PC-9 (cell line): ENCODE measurements at places on chromosomes 1 and 21. TPM values are rescaled to one million over a fixed set of nuclear protein-coding genes. Genes with fewer than 3 reads are reported as not detected.
A peak's percentile ranks its signal among the peaks of the same experiment; 100 is the strongest.

DNA sequence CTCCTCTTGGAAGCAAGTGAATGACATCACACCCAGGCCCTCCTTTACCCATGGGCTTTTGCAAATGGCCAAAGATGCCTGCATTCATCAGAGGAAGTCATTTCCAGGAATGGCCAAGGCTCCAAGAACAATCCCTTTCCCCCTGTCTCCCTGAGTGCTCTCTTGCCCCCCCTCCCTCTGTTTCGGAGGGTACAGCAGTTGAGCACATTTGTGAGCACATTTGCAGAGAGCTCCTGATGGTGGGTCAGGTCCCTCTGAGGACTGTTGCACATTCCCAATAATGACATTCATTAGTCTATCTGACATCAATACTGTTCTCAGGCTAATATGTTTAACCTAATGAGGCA, 113.4 kb downstream of the MATN1 start:
- DNase-seq = no peak

The CCDC190 gene
- not detected in 2 replicates for total RNA-seq

The ADAMTSL4 gene
- 67.9 and 76.7 TPM in 2 replicates for total RNA-seq

The ADORA3 gene
- not detected in 2 replicates for total RNA-seq

The OVAAL gene
- not detected in 2 replicates for total RNA-seq

- no peak for DNase-seq
Observed at GRCh38 chr1:59487335-59488031, 190.6 kb downstream of the FGGY start.

The ETV3L gene
- total RNA-seq = not detected in 2 replicates

GRCh38 chr1:152495066-152495675, 15.4 kb upstream of the LCE5A start:
- DNase-seq = peak; percentile 11

The IL23R gene
- total RNA-seq = not detected in 2 replicates

The LHX4 gene
- 0.08 and 0.28 TPM in 2 replicates for total RNA-seq

The SPRR3 gene
- 0.57 TPM in 1 of 2 replicates, not detected in the other for total RNA-seq

The AQP10 gene
- not detected in 2 replicates for total RNA-seq

- DNase-seq = no peak
Observed at GRCh38 chr21:22842875-22843274, 1844.7 kb downstream of the NCAM2 start.

DNA sequence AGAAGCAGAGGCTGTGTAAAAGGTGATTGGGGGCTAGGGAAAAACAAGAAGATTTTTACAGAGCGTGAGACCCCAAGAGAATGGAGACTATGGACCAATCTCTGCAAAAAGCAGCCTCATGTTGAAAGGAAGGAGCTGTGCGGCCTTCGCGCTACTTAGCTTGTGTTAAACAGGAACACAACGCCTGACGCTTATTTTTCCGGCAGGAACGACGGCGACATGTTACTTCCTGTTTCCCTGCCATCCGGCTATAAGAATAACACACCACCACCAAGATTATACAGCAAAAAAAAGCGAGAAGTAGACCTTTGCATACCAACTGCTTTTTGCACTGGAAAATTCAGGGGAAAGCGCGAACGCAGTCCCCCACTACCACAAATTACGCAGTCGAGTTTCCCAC, 272.7 kb downstream of the FAM72C start:
- no peak for DNase-seq

The DENND2C gene
- 0.70 and 1.1 TPM in 2 replicates for total RNA-seq

DNA sequence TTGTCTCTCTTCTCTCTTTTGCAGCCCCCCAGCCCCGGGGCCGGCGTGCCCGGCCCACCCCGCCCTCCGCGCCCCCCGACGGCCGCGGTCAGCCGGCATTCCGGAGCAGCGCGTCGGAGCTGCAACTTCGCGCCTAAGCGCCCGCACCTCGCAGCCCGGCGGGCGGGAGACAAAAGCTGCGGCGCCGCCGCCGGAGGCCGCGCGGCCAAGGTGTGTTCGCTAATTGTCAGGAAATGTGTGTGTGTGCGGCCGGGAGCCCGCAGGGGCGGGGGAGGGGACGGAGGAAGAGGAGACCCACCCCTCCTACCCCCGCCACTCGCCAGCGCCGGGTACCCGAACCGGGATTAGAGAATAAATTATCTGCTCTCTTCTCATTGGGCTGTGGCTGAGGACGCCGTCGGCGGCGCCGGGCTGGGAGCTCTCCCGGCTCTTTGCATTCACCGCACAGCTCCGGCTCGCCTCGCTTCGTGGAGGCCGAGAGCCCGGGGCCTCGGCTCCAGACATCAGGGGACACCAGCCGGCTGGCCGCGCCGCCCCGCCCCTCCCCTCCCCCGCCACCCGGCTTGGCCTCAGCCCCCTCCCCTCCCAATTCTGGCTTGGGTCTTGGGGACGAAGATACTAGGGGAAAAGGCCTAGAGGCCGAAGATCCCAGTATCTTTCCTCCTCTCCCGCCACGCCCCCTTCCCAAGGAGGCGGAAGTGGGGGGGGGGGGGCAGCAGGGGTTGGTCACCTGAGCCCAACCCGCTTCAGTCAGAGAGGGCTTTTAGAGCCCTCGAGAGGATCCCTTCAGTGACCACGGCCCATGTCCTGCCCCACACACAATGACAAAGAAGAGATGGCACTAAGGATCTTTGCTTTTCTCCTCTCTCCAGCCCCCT, 1.3 kb upstream of the BLACAT1 start:
- DNase-seq = no peak

- peak; percentile 77 for DNase-seq
Observed at GRCh38 chr1:18913065-18913835, 10.9 kb upstream of the ALDH4A1 start.

DNA sequence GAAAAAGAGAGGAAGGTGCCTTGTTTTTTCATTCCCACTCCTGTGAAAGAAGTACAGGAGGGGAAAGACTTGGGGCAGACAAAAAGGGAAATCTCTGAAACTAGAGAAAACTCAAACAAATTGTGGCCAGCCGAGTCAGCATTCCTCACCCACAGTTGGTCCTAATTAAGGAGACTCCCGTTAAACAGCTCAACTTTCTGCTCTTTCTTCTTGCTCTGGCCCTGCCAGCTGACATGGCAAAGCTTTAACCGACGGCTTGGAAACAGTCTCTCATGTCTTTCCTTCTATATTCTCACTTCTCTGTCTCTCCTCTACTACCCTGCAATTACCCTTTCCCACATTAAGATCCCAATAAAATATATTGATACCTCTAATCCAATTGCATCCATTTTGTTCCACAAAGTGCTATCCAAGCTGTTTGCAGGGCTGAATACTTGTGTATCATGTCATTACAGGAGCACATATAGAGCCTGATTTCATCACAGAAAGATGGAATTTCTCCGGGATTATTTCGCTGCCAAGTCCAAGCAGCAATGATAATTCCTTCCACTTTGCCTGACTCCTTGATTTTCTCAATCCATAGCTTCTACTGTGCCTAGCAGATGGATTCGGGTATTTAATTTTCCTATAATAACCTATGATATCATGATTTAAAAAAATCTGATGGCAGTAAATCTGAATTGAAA, 65.4 kb upstream of the IPO9 start:
- DNase-seq = no peak

DNA sequence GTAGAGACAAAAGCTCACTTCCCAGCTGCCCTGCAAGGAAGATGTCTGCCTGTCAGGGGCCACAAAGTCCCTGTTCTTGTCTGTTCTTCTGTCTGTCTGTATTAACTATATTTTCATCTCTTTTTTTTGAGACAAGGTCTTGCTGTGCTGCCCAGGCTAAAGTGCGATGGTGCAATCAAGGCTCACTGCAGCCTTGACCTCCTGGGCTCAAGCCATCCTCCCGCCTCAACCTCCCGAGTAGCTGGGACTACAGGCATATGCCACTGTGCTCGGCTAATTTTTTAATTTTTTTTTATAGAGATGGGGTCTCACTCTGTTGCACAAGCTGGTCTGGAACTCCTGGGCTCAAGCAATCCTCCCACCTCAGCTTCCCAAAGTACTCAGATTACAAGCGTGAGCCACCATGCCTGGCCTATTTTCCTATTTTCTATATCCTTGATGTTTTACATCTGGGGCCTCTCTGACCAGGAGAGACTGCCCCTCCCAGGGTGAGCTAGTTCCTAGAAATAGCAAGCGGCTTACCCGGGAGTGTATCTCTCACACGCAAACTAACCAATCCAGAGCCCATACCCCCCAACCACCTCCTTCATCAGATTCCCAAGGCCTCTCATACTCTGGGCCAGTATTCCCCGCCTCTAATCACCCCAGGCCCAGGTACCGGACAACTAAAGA, 5.4 kb upstream of the KLHDC7A start:
- no peak for DNase-seq

DNA sequence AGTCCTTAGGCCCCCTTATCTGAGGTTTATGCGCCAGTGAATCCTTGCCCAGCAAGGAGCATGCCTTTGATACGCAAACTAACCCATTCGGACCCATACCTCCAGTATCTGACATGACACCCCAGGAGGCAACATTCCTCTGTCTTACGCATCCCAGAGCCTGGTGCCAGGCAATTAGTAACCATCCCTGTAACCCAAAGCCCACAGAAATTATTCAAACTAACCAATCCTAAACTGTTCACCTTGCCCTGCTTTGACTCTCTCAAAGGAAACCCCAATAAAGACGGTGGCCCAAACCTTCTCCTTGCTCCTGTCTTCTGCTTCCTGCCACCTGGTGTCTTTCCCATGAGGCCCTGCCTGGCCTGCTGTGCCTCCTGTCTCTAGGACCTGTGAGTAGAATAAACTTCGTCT, 36.4 kb downstream of the ZNF496 start:
- DNase-seq = no peak

DNA sequence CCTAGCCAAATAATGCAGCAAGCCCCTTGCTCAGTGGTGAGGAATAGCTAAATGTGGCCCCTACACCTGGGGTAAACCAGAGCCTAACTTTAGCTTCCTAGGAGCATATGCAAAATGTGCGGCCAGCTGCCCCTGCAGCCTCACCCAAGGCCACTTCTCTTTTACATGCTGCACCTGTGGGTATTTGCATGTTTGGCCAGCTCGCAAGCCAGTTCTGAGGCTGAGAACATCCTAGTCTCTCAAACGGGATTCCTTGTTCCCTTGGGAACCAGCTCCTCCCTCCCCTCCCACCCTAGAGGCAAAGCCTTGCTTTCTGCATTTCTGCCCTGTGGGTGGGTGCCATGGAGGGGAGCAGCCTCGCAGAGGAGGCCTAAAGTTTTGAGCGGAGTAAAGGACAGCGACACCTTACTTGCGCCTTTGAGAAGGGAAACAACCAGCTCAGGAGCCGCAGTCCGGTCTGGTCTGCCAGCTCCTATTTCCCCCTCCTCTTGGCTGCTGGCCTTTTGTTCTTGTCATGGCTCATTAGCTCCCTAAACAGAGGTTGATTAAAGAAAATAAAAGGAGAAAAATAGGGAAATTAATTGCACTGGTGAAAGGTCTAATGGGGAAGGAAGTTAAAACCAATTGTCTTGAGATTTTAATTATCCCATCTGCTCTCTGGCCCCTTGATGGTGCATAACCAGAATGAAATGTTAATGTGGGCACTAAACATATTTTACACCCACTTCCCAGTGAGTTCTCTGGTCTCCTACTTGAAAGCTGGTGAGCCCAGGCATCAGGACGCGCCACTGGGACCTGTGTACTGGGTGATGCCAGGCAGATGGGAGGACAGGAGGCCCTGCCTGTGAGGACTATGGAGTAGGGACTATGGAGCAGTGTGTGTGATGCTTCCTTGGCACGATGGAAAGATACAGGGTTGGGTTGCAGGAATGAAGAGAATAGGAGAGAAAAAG, 68.7 kb downstream of the TEX35 start:
- no peak for DNase-seq

The IL24 gene
- total RNA-seq = not detected in 2 replicates

DNA sequence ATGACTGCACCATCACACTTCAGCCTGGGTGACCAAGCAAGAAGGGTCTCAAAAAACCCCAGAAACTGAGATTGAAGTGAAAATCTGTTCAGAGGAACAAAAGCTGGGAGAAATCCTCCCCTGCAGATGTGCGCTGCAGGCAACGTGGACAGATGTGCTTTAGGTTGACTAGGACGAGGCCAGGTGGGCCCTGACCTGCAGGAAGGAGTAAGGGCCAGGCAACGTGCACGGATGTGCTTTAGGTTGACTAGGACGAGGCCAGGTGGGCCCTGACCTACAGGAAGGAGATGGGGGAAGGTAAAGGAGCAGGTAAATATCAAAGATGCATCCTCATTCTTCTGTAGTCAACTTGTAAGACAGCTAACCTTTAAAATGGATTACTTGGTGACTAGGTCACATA, 2.5 kb upstream of the KRTAP12-1 start:
- DNase-seq = no peak

GRCh38 chr1:101190441-101190840, 46.4 kb upstream of the S1PR1 start:
- DNase-seq = no peak

DNA sequence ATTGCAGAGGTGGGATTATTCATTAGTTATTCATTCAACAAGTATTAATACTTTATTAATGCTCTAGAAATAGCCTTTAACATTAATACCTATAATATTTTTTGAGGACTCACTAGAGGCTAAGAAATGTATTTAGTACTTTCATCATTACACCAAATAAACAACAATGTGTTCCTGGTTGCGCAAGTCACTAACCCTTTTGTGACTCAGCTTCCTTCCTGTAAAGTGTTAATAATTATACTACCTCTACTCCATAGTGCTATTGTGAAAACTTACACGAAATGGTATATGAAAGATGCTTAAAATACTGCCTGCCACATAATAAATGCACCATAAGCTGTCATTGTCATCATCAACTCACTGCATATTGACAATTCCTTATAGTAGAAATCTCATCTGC, 431.0 kb downstream of the DPYD start:
- no peak for DNase-seq

DNA sequence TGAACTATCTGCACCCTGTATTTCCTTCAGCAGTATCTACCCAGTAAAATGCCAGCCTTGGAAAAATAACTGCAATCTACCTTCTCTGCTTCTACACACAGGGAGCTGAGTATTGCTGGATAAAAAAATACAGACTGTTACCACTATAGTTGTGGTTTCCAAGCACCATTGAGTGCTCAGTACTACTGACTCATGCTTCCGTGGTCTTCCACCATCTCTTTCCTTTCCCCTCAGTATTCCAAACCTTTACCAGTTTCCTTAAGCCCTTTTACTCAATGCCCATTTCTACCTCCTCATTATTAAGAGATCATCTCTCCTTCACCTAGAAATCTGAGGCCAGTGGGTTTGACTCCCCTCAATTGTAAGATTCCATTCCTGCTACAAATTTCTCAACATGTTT, 23.8 kb downstream of the GLMN start:
- DNase-seq = no peak

The RGS1 gene
- not detected in 2 replicates for total RNA-seq

DNA sequence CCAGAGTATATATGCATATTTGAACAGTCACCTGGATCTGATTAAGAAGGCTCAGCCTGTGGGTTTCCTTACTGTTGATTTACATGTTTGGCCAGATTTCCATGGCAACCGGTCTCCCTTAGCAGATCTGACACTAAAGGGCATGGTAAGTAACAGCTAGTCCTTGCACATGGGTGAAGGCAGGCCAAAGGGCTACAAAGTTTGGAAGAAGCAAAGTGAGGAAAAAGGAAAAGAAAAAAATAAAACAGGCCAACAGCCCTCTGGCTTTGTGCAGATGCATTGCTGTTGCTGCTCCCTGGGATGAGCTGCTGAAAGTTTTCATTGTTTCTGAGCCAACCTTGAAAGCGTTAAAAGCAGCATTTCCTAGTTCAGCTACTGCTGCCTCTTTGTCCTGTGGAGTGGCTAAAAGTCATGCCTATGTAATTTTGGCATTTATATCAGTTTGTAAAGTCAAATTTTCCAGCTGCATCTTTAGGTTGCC, 176.5 kb upstream of the HOOK1 start:
- no peak for DNase-seq

GRCh38 chr21:35648512-35648911, 411.8 kb downstream of the SETD4 start:
- no peak for DNase-seq
